DMS79 (cell line): ENCODE measurements at places on chromosomes 5 and 9.

GRCh38 chr9:94706922-94707321 lies 19.6 kb upstream of the AOPEP start:
- no peak for DNase-seq

DNA sequence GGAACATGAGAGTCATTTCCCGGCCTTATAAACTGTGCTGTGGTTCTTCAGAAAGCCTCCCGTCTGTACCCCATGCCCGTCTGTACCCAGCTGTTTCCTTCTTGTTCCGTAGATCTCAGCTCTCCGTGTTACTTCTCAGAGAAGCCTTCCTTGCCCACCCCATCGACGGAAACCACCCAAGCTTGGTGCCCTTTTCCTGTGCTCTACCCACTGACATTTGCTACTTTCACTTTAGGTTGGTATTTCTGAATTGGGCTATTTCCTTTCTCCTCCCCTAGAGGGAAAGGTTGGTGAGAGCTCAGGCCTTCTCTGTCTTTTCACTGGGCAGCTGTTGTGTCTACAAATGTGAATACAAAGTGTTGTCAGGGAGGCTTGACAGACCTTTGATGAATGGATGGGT lies 764.5 kb upstream of the ADAMTS16 start:
- no peak for DNase-seq

DNA sequence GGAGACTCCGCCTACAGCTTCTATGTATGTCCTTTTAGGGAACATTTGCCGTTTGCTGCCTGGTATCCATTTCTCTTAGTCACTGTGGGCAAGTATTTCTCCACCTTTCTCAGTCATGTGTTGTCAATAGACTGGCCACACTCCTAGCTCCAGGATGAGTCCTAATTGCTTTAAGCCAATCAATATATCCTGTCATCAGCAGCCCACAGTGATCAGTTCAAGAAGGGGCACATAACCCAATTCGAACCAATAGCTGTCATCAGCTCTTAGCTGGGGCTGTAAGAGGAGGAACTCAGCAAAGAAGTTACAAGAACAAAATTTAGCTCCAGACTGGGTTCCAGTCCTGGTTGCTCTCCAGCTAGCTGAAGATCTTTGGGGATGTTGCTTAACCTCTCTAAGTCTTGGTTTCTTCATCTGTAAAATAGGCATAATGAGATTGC lies 70.7 kb upstream of the MAN2A1 start:
- DNase-seq, result no peak

GRCh38 chr5:91111473-91112238 lies 271.5 kb downstream of the ARRDC3 start:
- no peak for DNase-seq

- no peak for DNase-seq
Measured at GRCh38 chr5:59107692-59108091, 524.8 kb downstream of the RAB3C start.

DNA sequence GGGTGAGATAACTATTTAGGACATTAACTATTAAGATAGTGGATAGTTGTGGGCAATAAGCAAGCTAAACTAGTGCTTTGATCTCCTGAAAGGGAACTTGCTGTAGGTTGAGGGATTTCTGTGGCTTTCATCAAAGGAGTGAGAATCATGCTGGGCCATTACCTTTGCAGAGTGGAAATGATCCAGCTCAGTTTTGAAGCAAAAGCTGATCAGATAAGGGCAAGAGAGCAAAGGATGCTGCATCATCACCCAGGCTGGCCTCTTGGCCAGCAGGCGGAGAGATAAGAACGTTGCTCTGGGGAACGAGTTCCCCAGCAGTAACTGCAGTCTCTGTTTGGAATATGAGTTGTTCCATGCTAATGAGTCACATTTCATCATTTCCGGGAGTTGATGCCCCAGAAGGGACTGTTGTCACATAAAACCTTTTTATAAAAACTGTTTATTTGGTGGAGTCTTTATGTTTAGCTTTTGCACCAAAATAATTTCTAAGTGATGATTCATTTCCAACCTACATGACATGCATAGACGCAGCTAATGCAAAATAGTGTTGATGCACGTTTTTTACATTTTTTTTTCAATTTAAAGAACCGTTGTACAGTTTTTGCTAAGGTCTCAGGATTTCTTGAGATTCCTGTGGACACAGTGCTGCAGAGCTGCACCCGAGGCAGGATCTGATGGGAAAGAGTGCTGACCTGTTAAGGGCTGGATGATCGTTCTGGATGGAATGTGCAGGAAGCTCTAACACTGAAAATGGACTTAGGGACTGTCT lies 99.3 kb downstream of the ACTBL2 start:
- DNase-seq, result no peak

DNA sequence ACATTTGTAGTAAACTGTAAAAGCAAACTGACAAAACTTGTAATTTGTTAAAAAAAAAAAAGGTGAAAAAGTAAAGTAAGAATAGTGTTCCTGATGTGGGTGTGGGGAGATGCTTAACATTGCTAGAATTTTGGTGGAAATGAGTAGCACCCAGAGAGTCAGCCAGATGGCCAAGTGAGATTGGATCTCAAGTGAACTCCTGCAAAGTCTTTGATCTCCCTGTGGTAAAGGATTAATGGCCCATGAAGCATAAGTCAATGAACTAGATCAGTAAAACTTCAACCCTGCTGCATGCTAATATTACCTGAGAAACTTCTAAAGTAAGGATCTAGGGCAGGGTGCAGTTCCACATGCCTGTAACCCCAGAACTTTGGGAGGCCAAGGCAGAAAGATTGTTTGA lies 19.0 kb upstream of the FAM169A start:
- DNase-seq, result no peak

- no peak for DNase-seq
Measured at GRCh38 chr9:86749894-86750255, 197.4 kb downstream of the GAS1 start.

DNA sequence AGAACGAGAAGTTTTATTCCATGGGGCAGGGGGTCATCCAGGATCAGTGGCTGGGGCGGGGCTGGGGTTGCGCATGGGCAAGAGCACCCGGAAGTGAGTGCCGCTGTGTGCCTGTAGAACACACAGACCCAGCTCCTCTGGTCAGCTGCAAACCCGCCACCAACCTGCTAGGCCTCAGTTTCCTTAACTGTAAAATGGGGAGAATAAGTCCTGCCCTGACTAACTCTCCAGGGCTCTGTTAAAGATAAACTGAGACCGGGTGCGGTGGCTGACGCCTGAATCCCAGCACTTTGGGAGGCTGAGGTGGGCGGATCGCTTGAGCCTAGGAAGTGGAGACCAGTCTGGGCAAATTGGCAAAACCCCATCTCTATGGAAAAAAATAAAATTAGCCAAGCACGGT lies 152.2 kb downstream of the GABBR2 start:
- DNase-seq, result no peak

- DNase-seq, result no peak
Measured at GRCh38 chr9:120434532-120434931, 145.4 kb downstream of the CDK5RAP2 start.

GRCh38 chr5:71529682-71530081 lies 57.5 kb upstream of the MCCC2 start:
- DNase-seq, result no peak

DNA sequence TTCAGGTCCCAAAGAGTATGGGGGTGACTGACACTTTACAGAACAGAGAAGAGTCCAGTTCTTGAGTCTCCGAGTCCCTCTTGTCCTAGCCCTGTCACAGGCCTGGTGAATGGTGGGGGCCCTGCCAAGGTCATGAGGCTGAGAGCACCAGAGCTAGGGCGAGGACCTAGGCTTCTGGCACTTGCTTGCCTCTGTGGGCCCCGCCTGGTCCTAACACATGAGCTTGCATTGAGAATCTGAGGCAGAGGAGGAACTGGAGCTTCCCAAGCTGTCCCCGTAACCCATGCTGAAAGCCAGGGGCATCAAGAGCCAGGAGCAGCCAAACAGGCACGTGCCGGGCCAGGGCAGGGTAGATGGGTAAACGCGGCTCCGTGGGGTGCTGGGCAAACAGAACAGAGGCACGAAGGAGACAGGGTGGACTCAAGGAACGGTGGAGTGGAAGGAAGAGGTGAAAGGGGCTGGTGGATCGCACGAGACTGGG lies 41.3 kb downstream of the JADE2 start:
- DNase-seq, result no peak
